ENCODE measurements at places on chromosomes 3 and 15. TPM values are rescaled to one million over a fixed set of nuclear protein-coding genes. Genes with fewer than 3 reads are reported as not detected.

The TMIE gene
- polyA plus RNA-seq, result not detected

DNA sequence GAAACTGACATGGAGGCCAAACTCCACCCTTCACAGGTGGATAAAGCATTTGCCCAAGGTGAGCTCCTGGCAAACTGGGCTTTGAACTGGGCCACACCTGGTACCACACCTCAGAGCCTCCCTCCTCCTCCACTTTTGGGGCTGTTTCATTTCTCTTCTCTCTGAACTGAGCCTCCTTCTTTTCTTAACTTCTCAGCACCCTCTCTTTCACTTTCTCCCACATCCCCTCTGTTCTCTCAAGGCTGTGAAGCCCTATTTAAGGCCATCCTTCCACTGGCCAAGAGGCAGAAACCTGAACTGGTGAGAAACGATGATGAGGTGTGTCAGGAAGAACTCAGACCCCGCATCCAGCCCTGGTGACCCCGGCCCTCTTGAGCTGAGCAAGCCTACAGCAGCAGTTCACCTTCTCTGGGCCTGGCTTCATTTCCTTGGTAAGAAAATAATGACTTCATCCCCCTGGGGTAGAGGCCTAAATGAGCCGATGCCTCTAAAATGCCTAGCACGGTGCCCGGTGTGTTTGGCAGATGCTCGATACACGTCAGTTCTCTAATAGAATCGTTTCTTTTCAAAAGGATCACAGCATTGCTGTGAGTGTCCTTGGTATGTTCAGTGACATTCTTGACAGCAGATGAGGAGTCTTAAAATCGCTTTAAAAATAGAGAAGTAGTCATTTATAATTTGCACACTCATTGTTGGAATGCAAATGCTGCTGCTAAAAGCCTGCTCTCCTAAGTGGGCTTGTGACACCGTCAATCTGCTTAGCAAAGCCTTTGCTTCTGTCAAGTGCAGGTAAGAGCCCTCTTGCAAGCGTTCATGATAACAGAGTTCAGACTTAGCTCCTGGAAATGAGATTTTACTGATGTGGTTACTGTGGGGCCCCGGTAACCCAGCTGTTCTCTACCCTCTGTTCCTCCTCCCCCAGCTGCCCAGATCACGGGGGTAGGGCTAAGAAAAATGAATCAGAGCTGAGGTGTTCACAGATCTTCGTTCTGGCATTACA is 97.7 kb upstream of the ATP2B2 start:
- no peaks in the 10 kb centered on the region for H3K36me3 ChIP-seq
- DNase-seq, result no peak
- H3K27me3 ChIP-seq, result peaks cover 44% of the 10 kb centered on the region
- no peak overlapping the region for H3K4me3 ChIP-seq

The CCR4 gene
- polyA plus RNA-seq, result 0.09 TPM

DNA sequence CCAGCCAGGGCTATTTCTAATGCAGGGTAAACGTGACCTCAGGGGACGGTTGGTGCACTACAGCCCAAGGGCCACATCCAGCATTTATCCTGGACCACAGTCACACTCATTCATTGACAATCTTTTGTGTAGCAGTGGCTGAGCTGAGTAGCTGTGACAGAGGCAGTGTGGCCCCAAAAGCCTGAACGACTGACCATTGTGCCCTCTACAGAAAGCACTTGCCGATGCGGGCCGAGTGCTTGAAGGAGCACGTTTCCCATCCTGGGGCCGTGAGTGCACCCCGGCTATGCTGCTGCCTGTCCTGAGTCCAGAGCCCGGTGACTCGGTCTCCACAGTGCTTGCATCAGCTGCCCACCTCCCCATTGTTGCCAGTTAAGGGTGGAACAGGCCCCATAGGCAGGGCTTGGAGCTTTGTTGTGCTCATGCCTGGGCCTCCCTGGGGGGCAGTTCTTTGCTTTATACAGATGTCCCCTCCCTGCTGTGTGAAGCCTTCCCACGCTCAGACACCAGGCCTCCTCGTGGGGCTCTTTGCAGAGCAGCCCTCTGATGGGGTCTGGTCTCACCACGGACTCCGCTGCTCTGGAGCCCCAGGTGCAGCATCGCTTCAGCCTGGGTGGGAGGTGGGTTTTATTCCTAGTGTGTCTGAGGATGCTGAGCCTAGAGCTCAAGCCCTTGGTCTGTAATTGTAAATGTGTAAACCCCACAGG is 13.0 kb upstream of the SNRPA1 start:
- DNase-seq, result no peak
- no peaks in the 10 kb centered on the region for H3K4me1 ChIP-seq

The APH1B gene
- polyA plus RNA-seq, result 21.8 TPM

DNA sequence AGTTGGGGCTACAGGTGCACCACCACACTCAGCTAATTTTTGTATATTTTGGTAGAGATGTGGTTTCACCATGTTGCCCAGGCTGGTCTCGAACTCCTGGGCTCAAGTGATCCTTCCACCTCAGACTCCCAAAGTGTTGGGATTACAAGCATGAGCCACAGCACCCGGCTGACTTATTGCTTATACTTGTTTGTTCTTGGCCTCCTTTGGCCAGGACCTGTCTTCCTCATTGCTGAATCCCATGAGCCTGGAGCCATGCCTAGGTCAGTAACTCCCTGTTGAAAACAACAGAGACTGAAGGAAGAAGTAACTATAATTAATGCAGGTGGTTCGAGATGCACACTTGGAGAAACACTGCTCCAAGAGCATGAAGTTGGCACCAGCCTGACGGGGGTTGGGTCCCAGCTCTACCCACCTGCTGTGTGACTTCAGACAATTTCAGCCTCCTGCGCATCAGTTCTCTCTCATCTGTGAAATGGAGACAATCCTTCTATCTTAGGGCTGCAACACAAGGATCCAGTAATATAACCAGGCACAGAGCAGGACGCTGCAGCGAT is 38.9 kb downstream of the CPN2 start:
- no peak overlapping the region for H3K4me3 ChIP-seq
- DNase-seq, result no peak
- H3K36me3 ChIP-seq, result no peaks in the 10 kb centered on the region
- peaks cover 22% of the 10 kb centered on the region for H3K4me1 ChIP-seq

The C3orf85 gene
- polyA plus RNA-seq, result not detected

DNA sequence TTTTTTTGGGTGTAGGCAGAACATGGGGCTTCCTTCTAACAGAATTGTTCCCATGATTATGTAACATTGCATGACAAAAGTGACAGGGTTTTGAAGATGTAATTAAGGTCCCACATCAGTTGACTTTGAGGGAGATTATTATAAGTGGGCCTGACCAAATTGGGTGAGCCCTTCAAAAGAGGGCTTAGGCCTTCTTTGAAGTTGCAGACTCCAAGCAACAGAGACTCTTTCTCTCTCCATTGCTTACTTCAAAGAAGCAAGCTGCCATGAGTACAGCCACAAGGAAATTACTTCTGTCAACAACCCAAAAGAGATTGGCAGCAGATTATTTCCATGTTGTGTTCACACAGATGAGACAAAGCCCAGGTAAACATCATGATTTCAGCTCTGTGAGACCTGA is 348.2 kb downstream of the PDCD6IP start:
- H3K27ac ChIP-seq, result no peak overlapping the region
- no peaks in the 10 kb centered on the region for H3K36me3 ChIP-seq
- no peak overlapping the region for H3K4me3 ChIP-seq
- no peaks in the 10 kb centered on the region for H3K4me1 ChIP-seq
- H3K27me3 ChIP-seq, result no peaks in the 10 kb centered on the region

The RSRC1 gene
- polyA plus RNA-seq, result 44.3 TPM

DNA sequence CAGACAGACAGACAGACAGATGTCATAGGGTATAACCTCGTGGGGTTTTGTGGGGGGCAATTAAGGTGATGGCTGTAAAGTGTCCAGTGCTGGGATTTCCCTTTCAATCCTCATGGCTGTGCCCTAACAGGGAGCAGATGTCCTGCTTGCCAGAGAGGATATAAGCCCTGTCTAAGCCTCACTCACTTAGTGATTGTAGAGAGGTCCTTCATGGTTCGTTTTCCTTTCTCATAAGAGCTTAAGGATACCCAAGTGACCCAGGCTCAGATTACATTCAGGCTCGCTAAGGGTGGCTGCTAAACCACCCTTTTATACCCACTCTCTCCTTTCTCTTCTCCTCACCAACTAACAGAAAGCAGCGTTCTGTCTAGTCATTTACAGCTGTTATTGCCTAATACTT is 19.2 kb downstream of the LYSMD2 start:
- H3K27me3 ChIP-seq, result no peaks in the 10 kb centered on the region
- no peak for DNase-seq
- peaks cover 6% of the 10 kb centered on the region for H3K4me1 ChIP-seq
- peak overlapping the region; percentile 75 for H3K27ac ChIP-seq

Data from naive B cell (primary cell).